Kidney epithelial cell (primary cell): ENCODE measurements at places on chromosomes 6 and 20. TPM values are rescaled to one million over a fixed set of nuclear protein-coding genes. Genes with fewer than 3 reads are reported as not detected.

Gene FAM209B
- total RNA-seq = 0.48 TPM in 1 of 2 replicates, not detected in the other

Gene HCK
- total RNA-seq = 0.17 and 0.34 TPM in 2 replicates

Gene PRRC2A
- 117 and 143 TPM in 2 replicates for total RNA-seq

Gene PRR18
- total RNA-seq = 0.13 and 0.55 TPM in 2 replicates

Gene MPIG6B
- total RNA-seq = 0.29 TPM in 1 of 2 replicates, not detected in the other

Gene FOXO3
- total RNA-seq = 37.5 and 41.4 TPM in 2 replicates

Gene CD24
- total RNA-seq = 562 and 578 TPM in 2 replicates

Gene KHDC1
- 2.9 and 3.3 TPM in 2 replicates for total RNA-seq

Gene IL17A
- total RNA-seq = not detected in 2 replicates
